ENCODE measurements at places on chromosomes 6 and 20. TPM values are rescaled to one million over a fixed set of nuclear protein-coding genes. Genes with fewer than 3 reads are reported as not detected.
A peak's percentile ranks its signal among the peaks of the same experiment; 100 is the strongest.

DNA sequence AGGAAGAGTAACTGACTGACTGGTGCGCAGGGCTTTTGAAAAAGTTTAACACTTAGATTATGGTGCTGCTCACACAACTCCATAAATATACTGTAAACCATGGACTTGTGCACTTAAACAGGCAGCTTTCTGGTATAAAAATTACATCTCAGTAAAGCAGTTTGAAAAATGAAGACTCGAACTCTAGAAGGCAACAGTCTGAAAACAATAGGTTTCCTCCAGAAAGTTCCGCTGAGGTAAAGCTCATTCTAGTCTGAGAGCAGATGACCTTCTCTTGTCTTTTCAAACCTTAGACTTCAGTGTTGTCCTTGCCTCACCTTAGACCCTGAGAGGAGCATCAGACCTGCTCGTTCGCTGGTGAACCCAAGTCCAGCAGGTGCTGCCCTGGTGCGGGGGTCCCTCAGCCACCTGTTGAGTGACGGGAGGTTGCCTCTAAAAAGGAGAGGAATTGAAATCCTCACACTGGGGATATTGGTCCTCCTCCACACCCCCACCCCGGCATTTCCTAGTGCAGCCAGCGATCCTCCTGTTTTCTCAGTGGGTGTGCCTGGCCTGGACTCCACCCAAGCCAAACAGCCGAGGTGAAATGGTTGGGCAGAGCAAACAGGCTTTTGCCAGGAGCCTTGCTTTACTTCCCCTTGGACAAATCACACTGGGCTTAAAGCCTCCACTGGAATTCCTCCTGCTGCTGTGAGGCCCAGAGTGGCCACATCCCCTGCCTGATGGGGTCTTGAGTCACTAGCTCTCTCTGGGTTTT lies 14.7 kb upstream of the PYGB start:
- peak; percentile 65 for DNase-seq

DNA sequence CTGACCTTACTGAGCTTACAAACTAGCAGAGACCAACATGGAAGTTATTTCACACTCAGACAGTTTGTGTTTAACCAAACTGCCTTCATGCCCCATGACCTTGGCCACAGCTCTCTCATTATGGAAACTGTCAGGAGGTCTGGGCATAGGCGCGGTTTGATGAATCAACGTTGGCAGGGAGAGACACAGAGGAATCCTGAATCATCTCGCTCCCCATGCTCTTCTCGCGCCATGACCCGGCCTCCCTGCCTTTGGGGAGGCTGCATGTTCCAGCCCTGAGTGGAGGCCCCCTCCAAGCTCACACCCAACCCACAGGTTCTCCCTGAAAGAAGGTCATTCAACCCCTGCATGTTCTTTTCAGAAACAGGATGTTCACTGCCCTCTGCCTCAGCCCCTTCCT lies 15.9 kb upstream of the GDAP1L1 start:
- DNase-seq: no peak

DNA sequence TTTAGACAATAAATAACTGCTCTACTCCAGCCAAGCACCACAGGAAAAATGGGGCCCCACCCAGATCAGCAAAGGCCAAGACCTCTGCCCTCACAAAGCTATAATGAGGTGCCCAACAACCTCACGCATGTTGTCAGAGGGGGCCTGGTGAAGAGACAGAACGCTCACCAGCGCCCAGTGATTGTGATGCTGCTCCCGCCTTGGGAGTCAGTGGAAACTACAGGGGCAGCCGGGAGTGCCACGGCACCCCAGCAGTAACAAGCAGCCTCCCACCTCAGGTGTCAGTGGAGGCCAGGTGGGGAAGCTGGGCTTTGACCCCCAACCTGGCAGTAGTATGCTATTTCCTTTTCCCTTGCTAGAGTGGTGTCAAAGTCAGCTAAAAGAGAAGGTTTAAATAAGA lies 47.4 kb downstream of the TCP11 start:
- no peak for DNase-seq

The FAM83D gene
- 23.1 TPM for total RNA-seq

DNA sequence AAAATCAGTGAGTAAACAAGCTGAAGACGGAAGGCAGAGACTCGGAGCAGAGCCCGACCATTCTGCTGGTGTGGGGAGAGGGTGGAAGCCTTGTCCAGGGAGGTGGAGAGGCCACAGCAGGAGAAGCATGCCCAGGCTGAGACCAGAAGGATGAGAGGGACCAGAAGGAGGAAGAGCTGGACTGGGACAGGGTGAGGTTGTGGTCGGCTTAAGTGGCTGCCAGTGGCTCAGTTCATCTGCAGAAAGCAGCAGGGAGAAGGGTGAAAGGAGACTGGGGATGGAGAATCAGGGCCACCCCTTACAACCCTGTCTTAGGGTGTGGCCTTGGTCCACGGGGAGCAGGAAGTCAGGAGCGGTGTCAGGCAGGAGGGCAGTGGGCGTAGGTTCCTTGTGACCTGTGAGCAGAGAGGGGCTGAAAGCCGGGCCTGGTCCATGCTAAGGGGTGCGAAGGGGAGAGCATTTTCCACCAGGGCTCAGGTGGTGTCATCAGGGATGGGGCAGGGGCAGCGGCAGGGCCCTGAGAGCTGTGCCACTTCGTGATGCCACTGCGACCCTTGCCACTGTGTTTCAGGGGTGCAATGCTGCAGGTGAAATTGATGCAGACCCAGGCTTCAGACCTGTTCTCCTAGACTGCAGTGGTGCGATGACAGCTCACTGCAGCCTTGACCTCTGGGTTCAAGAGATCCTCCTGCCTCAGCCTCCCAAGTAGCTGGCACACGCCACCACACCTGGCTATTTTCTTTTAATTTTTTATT lies 81.1 kb downstream of the TTLL2 start:
- DNase-seq: no peak

GRCh38 chr20:62533591-62534495 lies 58.0 kb upstream of the GATA5 start:
- DNase-seq: no peak

- peak; percentile 14 for DNase-seq
Observed at GRCh38 chr6:169019727-169020491, 233.7 kb downstream of the THBS2 start.

The VSTM2L gene
- total RNA-seq: 0.18 TPM

The SLC17A9 gene
- total RNA-seq: 1.4 TPM

DNA sequence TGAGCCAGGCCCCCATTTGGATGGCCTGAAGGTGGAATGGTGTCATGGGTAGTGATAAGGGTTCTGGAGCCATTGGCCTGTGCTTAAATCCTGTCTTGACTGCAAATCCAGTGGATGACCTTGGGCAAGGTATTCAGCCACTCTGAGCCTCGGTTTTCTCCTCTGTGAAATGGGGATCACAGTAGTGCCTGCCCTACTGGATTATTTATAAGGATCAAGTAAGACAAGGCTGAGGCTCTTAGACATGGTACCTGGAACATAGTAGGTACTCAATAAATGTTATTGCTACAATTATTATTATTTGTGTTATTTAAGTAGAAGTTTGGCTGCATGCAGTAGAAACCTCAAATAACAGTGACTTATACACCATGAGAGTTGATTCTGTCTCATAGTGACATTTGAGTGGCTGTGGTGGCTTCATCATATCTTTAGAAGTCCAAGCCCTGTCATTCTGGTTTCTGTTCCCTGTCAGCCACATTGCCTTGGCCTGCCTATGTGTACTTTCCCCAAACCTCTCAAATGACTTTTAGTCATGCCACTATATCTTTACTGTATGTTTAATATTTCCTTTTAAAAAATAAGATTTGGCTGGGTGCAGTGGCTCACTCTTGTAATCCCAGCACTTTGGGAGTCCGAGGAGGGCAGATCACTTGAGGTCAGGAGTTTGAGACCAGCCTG lies 37.6 kb upstream of the CHMP4B start:
- DNase-seq: no peak

The PROCR gene
- 36.4 TPM for total RNA-seq

DNA sequence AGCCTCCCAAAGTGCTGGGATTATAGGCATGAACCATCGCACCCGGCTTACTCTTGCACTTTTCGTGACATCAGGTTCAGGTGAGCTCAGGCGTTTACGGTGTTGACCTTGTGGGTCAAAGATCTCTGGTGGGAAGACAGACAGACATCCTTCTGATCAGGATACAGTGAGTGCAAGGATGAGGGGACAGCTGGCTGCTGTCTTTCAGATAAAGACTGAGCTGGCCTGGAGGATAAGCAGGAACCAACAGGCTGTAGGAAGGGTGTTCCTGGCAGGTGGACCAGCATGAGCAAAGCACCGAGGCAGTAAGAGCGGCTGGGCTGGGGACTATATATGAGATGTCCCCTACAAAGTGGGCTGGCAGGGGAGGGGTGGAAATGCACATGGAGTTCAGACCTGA lies 11.1 kb upstream of the GTSF1L start:
- no peak for DNase-seq

GRCh38 chr20:51542033-51542570 lies 417 bp downstream of the NFATC2 start:
- DNase-seq: no peak

- peak; percentile 77 for DNase-seq
Observed at GRCh38 chr6:28980852-28981430, 24.2 kb downstream of the ZNF311 start.

GRCh38 chr6:50913105-50913770 lies 94.6 kb downstream of the TFAP2B start:
- DNase-seq: no peak

The GNL1 gene
- total RNA-seq: 33.9 TPM

The HAO1 gene
- total RNA-seq: not detected

GRCh38 chr6:131488780-131489179 lies 84.2 kb upstream of the ARG1 start:
- peak; percentile 1 for DNase-seq

The CPNE1 gene
- 141 TPM for total RNA-seq
